Lower lobe of right lung (tissue), 2 donors: ENCODE measurements at places on chromosomes 2 and 18.

DNA sequence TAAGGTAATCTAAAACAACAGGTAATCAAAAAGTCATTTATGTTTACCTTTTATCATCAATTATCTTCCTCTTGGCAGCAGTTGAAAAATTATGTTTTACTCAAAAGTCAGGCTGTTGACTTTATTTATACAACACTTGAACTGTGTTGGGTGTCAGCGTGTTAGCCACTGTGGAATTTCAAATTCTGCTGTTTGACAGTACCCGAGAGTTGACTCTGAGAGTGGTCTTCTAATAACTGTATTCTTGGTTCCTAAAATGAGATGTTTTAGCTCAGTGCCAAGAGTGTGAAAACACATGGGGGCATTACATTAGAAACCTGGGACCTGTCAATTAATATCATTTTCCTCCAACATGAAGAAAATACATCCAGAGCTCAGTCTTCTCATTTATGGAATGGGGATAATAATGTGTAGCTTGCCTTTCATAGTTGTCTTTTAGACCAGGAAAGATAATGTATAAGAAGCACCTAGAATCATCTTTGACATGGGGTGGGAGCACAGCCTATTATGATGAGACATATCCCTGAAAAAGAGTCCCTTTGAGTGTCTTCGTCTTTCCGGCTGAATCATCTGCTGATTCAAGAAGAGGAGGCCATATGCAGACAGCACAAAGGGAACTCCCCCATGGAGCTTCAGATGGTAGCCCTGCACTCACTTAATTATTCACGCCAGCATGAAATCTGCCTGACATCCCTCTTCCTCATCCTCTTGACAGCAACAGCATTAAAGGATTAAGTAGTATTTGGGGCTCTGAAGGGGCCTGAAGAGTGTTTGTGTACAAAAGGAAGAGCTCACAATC is 89.1 kb downstream of the AFF3 start:
- no peak for DNase-seq

GRCh38 chr2:160141419-160141818 is 58.7 kb downstream of the ITGB6 start:
- DNase-seq = no peak

GRCh38 chr2:112150851-112151250 is 12.7 kb downstream of the FBLN7 start:
- no peak for DNase-seq

DNA sequence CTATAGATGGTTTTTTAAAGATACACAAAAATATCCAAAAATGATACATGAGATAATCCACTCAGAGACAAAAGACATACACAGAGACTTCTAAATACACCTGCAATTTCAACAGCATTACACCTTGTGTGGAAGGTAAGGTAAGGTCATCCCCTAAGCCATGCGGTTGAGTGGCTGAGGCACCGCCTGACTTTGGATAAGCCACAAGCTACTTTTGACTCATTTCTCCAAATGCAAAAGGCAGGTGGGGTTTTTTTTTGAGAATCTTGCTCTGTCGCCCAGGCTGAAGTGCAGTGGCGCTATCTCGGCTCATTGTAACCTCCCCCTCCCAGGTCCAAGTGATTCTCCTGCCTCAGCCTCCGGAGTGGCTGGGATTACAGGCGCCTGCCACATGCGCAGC is 13.1 kb downstream of the AP1S3 start:
- no peak for DNase-seq

- DNase-seq = no peak
Measured at GRCh38 chr18:40559556-40559955, 1395.5 kb upstream of the PIK3C3 start.

DNA sequence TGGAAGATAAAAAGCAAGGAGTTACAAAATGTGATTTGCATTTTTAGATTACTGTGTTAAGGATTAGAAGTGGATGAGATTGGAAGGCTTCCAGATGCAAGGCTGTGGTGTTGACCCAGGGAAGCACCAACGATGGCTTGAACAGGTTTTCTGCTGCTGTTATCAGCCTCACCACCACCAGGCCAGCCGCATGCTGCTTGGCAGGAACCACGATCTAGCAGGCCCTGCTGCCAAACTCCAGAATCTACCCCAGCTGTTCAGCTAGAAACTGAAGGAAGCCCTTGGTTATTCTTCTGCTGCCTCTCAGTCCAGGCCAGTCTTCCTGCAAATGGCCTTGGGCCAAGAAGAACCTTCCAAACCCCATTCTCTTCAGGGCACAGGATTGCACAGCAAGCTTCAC is 133.9 kb downstream of the MTCL1 start:
- peak; percentile 60 for DNase-seq

- DNase-seq = no peak
Measured at GRCh38 chr2:172480301-172481218, 53.2 kb downstream of the ITGA6 start.

DNA sequence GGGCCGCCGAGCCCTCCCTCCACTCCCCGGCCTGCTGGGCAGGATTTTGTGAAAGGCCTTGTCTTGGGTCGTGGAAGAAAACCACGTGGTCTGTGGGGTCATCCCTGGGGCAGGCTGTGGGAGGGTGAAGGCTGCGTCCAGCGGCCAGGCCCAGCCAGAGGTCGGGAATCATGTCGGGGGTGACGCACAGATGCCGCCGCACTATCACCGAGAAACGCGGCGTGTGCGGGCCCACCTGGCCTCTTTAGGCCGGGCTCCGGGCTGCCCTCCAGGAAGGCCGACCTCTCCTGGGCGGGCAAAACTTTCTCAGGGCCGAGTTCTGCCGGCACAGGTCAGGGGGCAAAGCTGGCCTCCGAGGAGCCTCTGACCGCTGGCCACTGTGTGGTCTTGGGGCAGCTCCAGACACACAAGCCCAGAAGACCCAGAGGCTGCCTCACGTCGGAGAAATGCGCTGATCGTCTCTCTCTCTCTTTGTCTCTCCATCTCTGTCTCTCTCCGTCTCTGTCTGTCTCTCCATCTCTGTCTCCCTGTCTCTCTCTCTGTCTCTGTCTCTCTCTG is 28.4 kb downstream of the NFATC1 start:
- DNase-seq = no peak

DNA sequence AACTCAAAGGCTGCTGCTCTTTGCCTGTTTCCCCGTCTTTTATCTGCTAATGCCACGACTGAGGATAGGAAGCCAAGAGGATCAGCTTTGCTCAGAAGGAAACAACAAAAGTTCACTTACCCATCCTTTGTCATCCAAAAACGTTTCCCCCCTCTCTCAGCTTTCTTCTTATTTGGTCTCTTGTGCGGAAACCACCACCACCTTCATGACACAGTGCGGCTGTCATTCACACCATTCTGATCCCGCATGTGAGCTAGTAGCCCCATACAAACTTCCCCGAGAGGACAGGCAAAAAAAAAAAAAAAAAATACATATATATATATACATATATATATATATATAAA is 656 bp downstream of the LRRTM4 start:
- DNase-seq = no peak

GRCh38 chr18:33805592-33805991 is 227.6 kb downstream of the ASXL3 start:
- no peak for DNase-seq

DNA sequence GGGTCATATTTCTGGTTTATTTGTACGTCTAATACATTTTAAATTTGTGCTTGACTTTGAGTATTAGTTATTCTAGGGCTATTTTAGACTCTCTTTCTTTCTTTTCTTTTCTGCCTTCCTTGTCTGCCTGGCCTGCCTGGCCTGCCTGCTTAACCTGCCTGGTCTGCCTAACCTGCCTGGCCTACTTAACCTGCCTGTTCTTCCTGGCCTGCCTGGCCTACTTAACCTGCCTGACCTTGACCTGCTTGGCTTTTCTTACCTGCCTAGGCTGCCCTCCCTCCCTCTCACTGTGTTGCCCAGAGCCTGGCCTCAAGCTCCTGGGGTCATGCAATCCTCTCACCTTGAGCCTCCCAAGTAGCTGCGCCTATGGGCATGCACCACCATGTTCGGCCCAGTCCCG is 83.7 kb downstream of the PMAIP1 start:
- DNase-seq = no peak

DNA sequence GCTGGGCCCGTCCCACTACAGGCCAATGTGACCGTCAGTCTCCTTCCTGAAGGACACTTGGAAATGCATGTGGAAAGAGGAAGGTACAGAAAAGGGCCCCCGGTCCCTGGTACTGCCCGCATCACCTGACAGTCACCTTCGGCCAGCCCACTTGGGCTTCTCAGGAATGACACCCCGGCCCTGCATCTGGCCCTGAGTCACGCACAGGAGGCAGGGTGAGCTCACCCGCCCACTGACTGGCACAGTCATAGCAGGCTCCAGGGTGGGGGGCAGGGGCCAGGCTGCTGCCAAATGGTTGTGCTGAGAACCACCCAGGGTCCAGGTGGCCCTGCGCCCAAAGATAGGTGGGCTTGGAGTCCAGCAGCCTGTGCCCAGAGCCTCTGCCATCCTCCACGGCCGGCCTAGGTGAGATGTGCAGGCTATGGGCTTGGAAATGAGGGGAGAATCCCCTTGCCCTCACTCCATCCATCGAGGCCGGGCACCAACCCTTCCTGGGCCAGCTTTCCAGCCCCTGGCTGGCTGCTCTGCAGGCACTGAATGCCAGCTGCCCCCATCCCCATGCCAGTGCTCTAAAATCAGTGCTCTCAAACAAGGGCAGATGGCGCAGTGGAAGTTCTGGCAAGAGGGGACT is 14.1 kb downstream of the EMX1 start:
- DNase-seq = no peak

- no peak for DNase-seq
Measured at GRCh38 chr2:10145519-10146357, 23.2 kb downstream of the RRM2 start.

- DNase-seq = no peak
Measured at GRCh38 chr2:232497348-232497747, 9.7 kb upstream of the ECEL1 start.

GRCh38 chr2:197145471-197146056 is 165.0 kb downstream of the ANKRD44 start:
- no peak for DNase-seq

DNA sequence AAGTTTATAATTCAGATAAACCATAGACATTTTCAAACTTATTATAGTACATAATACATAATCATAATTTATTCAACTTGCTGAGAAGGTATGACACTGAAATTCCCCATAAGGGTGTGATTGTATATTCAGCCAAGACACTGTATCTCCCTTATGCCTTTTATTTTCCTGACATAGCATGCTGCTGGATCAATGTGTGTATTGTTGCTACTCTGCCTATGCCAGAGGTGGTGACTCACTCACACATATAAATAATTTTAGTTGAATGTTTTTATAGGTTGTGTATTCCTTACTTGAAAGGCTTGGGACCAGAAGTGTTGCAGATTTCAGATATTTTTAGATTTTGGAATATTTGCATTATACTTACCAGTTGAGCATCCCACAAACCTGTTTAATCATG is 86.8 kb downstream of the VRK2 start:
- DNase-seq = no peak

DNA sequence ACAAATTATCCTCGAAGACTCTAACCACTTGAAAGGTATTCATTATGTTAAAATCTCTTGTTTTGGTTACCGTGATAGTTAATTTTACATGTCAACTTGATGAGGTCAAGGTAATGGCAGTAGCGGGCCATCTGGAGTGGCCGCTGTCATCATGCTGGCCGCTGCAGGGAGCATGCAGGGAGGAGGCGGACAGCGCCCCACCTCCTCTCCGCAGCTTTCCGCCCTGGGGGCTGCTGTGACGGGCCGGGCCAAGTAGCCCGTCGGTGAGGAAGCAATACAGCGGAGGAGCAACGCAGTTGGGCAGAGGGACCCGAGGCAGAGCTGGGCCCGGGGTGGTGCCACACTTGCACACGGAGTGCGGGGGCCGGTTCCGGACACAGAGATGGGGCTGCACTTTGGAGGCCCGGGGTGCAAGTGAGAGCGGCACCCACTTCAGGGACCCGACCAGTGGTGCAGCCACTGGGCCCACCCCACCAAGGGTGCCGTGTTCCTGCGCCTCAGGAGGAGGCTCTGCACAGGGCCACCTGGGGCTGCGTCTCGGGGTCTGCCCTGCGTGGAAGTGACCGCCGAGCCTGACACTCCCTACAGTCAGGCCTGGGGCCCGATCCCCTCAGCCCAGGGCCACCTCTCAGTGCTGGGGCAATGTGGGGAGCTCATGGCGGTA is 452.4 kb downstream of the LRATD1 start:
- no peak for DNase-seq

DNA sequence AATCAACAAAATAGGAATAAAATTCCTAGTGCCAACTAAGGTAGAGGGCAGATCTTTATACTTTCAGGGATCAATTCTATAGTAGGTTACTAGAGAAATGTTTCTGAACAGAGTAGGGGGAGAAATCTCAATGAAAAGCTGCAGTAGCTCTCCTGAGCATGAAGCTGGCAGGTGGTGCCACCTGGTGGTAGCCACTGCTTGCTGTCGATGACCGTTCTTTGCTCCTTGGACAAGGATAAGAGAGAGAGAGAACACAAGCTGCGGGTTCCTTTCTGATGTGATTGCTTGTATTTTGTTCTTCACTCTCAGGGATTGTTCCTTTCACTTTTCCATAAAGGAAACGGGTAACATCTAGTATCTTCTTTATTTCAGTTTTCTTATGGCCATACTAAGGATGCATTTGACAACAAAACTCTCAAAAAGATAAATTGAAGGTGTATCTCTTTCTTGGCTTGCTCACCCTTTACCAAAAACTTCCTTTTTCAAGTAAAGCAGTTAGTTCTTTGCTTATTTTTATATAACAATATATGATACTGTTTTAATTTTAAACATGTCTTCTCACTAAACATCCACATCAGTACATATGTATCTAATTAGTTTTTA is 18.6 kb upstream of the MRPL19 start:
- DNase-seq = peak; percentile 81

- DNase-seq = no peak
Measured at GRCh38 chr2:226185616-226186211, 613.9 kb downstream of the IRS1 start.

GRCh38 chr2:28360718-28361293 is 31.9 kb upstream of the FOSL2 start:
- DNase-seq = no peak

GRCh38 chr18:44568986-44569385 is 111.7 kb upstream of the SETBP1 start:
- no peak for DNase-seq

DNA sequence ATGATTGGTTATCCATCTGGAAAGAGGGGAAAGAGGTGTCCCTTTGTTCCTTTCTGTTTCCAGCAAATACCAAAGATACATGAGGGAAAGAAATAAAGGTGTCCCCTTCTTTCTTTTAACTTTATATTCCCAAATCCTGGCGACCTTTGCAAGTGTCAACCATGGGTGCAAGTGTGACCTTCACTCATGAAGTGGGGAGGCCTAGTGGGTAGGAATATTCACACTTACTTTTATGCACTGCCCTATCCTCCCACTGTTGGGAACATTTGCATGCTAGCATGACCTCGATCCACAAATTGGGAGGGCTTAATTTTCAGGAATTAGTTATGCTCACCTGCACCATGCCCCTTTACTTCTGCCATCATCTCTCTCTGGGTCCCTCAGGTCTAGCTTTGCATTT is 70.2 kb upstream of the ZNF804A start:
- no peak for DNase-seq

GRCh38 chr2:58865436-58865835 is 624.3 kb upstream of the FANCL start:
- DNase-seq = no peak
